ENCODE measurements at places on chromosomes 1 and 21.

GRCh38 chr1:112030157-112030556 lies 40.7 kb upstream of the KCND3 start:
- DNase-seq: no peak

DNA sequence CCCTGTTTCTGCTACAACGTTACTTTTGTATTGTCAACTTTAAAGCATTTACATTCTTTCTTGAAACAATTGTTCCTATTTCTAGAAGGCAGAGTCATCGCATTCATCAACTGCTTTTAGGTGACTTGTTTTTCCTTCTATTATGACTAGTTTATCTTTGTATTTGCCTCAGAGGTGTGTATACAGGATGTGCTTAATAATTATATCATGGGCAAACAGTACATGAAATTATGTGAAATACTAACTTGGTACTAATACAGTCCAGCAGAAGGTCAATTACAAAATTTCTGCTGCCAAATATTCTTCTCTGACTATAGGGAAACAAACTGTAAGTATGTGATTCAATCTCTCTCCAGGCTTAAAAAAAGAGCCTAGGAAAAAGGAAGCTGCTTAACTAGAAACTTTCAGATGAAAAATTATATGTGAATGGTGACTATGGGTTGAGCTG lies 101.6 kb downstream of the C4BPA start:
- no peak for DNase-seq

DNA sequence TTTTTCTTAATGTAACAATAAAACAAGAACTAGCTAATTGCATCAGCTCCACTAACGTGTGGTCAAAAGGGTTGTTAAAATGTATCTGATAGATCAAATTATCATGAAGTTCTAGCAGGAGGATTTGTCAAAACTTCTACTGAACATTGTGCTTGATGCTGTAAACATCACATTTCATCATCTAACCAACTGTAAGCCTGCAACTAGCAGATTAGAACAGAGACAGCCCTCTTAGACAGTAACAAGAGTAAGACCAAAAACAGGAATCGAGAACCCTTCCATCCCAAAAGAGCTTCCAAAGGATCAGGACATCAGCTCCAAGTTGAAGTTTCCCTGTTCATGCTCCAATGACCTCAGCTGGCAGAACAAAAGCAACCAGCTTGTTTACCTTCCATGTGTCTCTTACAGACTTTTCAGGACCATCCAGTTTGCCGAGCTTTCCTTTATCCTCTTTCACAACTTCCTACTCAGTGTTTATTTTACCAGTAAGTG lies 44.6 kb downstream of the NIBAN1 start:
- no peak for DNase-seq

GRCh38 chr1:206455666-206456344 lies 14.5 kb upstream of the IKBKE start:
- DNase-seq: no peak

DNA sequence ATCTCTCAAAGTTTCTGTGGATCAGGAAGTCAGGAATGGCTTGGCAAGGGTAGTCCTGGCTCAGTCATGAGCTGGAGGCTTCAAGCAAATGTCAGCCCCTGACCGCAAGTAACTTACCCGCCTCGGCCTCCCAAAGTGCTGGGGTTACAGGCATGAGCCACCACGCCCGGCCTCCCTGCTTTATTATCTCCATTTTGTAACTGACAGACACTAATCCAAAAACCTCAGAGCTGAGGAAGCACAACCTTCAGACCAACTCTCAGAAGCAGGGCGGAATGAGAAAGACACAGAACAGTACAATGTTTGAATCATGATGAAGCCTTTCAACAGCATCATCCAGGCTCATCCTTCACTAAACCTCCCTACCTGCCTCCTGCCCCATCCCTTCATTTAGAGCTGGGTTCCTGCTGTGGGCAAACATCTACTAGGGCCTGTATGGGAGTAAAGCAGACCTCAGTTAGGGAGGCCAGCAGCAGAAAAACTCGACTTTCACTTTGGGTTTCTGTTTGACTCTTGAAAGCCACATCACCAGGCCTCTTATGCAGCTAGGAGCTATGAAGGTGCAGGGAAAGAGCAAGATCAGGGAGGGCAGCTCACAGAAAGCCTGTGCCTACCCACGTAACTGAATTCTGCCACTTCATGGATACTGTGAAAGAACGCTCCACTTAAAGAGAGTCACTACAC lies 84.4 kb upstream of the RAB4A start:
- peak; percentile 13 for DNase-seq

DNA sequence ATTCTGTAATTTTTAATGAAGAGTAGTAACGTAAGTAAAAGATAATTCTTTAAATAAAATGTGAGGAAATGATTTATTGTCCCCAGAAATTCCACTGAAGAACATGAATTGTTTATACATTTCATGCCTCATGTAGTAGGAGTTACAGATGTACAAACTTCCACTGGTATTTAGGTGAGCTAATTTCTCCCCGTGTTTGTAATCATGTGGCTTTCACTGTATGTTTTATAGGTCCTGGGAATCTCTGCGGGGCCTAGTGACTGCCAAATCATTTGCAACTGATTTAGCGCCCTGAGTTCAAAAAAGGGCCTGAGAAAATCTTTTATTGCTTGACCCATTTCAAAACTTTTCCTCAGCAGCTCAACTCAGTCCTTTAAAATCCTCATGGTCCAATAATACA lies 30.5 kb upstream of the FASLG start:
- no peak for DNase-seq

DNA sequence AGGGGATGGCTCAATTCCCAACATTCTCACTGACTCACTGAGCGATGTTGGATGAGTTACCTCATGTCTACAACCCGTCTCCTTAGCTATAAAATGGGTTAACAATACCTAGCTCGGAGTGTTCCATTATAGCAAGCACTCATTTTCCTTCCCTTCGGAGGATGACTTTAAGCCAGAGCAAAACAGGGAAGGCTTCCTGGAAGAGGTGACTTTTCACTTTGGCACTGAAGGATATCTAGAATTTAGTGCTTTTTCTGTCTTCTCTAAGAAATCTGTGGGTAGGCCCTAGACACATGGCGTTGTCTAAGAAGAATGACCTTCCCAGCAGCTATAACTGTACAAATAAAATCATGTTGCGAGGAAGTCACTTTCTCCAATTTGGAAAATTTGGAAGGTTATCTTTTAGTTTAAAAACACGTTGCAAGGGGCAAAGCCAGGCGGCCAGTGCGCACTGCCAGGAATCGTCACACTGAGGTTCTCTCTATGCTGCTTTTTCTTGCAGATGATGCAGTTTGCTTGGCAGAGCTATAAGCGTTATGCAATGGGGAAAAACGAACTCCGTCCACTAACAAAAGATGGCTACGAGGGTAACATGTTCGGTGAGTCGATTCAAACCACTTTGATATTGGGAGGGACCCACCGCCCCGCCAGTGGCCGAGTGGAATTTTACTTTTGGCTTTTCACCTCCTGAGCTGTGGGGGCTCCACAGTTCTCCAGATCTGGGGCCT lies 69.5 kb downstream of the MAN1C1 start:
- no peak for DNase-seq

- DNase-seq: no peak
Observed at GRCh38 chr1:3651026-3651929, 1.0 kb upstream of the TP73 start.

DNA sequence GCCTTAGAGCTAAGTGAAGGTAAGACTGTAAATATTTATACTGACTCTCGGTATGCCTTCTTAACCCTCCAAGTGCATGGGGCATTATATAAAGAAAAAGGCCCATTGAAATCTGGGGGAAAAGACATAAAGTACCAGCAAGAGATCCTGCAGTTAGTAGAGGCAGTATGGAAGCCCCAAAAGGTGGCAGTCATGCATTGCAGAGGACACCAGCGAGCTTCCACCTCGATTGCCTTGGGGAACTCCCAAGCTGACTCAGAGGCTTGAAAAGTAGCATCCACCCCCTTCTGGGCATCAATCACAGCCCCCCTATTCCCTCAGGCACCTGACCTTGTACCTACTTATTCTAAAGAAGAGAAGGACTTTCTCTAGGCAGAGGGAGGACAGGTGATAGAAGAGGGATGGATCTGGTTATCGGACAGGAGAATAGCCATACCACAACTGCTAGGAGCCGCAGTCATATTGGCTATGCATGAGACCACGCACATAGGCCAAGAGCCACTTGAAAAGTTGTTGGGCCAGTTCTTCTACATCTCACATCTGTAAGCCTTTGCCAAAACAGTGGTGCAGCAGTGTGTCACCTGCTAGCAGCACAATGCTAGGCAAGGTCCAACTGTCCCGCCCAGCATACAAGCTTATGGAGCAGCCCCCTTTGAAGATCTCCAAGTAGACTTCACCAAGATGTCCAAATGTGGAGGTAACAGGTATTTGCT lies 19.4 kb downstream of the PLA2G2F start:
- DNase-seq: no peak

DNA sequence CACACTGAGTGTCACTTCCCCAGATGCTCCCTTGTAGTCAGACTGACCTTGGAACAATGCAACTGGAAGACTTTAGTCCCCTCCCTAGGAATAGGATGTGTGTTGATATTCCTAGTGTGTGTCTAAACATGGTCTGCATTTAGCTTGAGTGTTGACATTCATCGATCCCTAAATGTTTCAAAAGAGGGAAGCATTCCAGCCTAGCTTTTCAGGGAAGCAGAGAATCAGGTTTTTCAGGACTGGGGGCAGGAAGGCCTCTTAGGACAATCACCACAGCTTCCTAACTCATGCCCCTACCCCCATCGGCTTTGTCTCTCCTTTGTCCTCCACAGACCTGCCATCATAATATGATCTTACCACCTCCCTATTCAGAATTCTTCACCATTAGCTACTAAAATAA lies 43.4 kb downstream of the NMNAT2 start:
- DNase-seq: no peak

DNA sequence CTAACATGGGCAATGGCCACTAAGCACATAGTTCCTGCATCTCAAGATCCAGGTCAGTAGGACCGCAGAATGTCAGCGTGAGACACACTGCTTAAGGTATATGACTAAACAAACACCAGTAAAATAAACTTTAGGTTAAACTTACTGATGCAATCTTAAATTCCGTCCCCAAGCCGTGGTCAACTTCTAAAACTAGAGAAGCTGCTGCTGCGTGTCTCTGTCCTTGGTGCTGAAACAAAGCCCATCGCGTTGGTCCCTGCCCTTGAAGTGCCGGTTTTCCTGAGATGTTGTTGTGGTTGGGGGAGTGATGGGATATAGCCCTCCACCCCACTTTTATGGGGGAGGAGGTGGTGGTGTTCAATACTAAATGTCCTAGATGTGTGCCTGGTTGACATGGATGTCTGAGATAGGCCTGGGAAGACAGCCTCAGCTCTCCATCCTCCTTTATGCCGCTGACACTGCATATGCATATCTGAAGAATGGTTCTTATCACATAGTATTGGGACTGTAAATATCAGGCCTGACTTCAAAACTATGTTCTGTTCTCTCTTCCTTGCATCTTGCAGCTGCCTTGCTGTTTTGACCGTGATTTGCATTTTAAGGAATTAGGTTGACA lies 72.0 kb upstream of the KCNA3 start:
- peak; percentile 55 for DNase-seq

- no peak for DNase-seq
Observed at GRCh38 chr1:54476530-54477109, 70.4 kb upstream of the SSBP3 start.

DNA sequence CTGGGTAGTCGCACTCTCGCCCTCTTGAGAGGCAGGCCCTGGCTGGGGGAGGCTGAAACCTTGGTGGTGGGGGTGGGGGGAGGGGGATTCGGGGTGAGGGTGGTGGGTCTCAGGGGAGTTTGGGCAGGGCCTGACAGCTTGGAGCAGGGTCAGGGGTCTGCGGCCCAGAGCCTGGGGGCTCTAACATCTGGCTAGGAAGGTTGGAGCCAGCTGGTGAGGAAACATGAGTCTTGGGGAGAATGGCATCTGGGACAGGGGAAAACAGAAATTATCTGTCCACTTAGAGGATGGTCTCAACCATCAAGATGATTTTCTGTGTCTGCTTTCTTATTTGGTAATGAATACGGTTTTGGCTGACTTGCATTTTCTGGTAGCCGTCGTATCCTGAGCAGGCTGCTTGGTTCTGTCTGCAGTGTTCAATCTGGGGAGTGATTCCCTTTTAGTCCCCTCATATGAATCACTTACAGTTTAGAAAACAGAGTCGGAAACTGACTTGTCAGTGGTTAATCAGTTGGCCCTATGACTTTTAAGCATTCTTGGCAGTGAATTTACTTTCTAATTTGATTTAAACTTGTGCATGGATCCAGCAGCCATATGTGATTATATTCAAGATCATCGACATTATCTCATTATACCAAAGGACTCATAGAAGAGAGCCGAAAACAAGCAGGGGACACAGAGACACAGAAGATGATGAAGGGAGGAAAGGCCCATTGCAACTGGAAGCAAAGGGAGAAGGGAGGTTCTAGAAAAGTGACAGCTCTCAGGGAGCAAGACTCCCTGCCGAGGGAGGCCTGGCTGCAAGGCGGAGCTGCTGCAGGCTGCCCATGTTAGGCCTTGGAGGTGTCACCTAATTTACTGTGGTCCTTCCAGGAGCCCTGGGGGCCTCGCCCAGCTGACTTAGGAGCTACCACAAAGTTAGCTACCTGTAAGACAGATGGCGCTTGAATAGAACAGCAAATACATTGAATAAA lies 237.6 kb downstream of the SDCCAG8 start:
- no peak for DNase-seq

DNA sequence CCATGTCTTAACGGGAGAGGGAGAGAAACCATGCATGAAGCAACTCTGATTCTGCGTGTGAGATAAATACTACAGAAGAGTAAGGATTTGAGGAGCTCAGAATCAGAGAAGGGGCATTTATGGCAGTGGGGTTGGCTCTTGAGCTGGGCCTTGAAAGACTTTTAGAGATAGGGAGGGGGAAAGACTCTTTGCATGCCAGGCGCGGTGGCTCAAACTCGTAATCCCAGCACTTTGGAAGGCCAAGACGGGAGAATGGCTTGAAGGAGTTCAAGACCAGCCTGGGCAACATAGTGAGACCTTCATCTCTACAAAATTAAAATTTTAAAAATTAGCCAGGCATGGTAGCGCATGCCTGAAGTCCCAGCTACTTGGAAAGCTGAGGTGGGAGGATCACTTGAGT lies 672 bp downstream of the ARMH1 start:
- no peak for DNase-seq

DNA sequence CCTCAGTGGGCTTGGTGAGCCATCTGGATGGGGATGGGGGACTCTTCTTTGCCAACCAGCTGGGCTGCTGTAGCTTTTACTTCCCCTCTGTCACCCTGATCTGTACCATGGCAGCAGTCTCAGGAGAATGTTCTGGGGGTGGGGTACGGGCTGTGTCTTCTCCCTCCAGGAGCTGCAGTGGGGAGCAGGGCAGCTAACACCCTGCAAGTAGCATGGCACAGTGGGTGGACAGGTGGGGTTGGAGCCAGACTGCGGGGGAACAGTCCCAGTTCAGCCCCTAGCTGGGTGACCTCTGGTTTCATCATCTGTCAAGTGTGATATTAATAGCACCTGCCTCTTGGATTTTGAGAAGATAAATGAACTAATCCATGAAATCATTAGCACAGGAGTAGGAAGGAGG lies 3.1 kb downstream of the NFASC start:
- DNase-seq: no peak

- DNase-seq: peak; percentile 5
Observed at GRCh38 chr21:26769613-26770188, 75.5 kb downstream of the ADAMTS1 start.

GRCh38 chr1:3481836-3482375 lies 27.4 kb downstream of the ARHGEF16 start:
- no peak for DNase-seq

All from CD4-positive, alpha-beta T cell treated with Interleukin-10 for 1 hour (primary cell).